ENCODE measurements at places on chromosomes 7 and 10. TPM values are rescaled to one million over a fixed set of nuclear protein-coding genes. Genes with fewer than 3 reads are reported as not detected.

PLXDC2 gene
- 6.1 TPM for total RNA-seq

ARHGEF35 gene
- not detected for total RNA-seq

DNAJC12 gene
- 2.3 TPM for total RNA-seq

ELFN1 gene
- 1.6 TPM for total RNA-seq

DKK1 gene
- total RNA-seq: 74.7 TPM

GRCh38 chr10:52318822-52319464 lies 4.9 kb downstream of the DKK1 start:
- peaks cover 6% of the 10 kb centered on the region for H3K36me3 ChIP-seq
- DNase-seq: peak; percentile 98
- peak overlapping the region; percentile 71 for H3K27ac ChIP-seq

- no peaks in the 10 kb centered on the region for H3K27me3 ChIP-seq
- H3K4me1 ChIP-seq: no peaks in the 10 kb centered on the region
- no peak overlapping the region for H3K4me3 ChIP-seq
- DNase-seq: no peak
These were observed 13.0 kb downstream of the SCART1 start for GRCh38 chr10:133466683-133467275.

DNA sequence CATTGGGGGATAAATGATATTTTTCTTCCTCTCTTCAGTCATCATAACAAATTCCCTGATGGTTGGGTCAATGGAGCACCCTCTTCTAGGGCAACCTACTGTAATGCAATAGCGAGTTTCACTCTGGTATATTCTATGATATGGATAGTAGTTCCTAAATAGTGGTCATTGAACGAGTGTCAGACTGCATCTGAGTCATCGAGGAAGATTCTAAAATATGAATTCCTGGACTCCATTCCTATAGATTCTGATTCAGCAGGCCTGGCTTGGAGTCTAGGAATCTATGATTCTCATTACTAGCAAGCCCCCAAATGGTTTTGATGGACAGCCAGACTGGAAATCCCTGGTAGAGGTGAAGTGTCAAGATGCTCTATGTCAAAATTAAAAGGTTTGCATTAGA lies 254.5 kb downstream of the BUB3 start:
- no peaks in the 10 kb centered on the region for H3K27me3 ChIP-seq
- no peaks in the 10 kb centered on the region for H3K4me1 ChIP-seq
- H3K27ac ChIP-seq: no peak overlapping the region
- no peak for DNase-seq
- no peak overlapping the region for H3K4me3 ChIP-seq

DNA sequence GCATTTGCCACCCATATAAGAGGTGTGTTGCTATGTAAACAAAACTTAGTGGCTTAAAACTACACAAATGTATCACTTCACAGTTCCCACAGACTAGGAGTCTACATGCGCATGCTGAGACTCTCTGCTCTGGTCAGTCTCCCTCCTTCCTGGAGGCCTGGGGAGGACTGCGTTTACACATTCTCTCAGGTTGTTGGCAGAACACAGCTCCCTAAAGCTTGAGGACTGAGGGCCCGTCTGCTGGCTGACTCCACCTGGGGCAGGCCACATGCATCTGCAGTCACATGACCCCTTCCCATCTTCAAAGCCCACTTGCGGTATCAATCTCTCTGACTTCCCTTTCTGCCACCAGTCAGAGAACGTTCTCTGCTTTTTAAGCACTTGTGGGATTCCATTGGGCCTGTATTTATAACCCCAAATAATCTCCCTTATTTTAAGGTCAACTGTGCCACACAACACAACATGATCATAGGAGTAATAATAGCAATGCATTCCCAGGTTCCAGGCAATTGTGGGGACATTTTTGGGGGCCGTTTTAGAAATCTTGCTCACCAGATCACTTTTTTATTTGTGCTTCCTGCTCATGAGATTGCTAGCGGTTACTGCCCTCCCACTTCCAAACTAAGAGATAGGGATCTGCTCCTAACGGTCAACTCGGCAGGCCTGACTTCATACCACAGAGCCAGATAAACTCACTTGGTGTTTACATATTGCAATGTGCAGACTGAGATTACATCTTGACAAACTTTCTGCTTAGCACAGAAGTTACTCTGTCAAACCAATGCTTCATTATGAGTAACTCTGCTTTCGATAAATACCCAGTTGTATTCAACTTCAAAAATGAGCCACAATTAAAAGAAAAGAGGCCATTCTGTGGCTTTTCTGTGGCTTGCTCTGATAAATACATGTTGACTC lies 96.3 kb downstream of the ALOX5 start:
- H3K27me3 ChIP-seq: no peaks in the 10 kb centered on the region
- H3K4me3 ChIP-seq: no peak overlapping the region
- peaks cover 2% of the 10 kb centered on the region for H3K4me1 ChIP-seq
- peak; percentile 87 for DNase-seq
- no peaks in the 10 kb centered on the region for H3K36me3 ChIP-seq

DNA sequence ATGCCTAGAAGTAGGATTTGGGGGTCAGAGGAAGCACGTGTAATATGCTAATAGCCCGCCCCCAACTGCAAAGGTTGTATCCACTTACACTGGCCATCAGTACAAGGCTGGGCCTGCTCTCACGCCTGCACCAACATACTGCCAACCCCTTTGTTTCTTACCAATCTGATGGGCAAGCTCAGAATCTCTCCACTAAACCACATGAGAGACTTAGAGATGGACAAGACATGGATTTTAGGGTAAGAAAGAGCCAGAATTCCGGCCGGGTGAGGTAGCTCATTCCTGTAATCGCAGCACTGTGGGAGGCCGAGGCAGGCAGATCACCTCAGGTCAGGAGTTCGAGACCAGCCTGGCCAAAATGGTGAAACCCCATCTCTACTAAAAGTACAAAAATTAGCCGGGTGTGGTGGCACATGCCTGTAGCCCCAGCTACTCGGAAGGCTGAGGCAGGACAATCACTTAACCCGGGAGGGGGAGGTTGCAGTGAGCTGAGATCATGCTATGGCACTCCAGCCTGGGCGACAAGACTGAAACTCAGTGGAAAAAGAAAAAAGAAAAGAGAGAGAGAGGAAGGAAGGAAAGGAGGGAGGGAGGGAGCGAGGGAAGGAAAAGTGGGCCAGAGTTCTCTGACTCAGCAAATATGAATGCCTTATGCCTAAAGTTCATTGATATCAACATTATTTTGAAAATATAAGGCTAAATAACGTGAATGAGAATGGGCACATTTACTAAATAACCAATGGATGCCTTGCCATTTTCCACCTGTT lies 162.2 kb downstream of the SLIT1 start:
- peaks cover 7% of the 10 kb centered on the region for H3K4me1 ChIP-seq
- no peaks in the 10 kb centered on the region for H3K36me3 ChIP-seq
- no peak for DNase-seq
- peaks cover 2% of the 10 kb centered on the region for H3K27me3 ChIP-seq
- H3K4me3 ChIP-seq: no peak overlapping the region

DNA sequence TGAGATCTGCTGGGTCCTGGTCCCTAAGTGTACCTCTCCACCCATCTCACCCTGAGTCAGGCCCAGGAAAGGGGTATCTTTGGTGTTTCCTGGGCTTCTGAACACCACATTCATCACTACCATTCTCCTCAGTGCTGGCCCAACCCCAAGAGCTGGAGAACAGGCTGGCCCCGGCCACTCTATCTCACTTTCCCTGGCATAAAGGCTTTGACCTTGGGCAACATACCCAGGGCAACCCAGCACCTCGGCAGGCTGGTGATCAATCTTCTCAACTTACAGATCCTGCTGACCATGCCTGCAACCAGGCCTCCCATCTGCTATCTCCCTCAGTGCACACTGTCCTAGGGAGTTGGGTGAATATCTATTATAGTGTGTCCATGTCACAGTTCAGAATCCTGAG lies 2.1 kb downstream of the VSIR start:
- H3K36me3 ChIP-seq: no peaks in the 10 kb centered on the region
- DNase-seq: no peak
- H3K4me1 ChIP-seq: peaks cover 50% of the 10 kb centered on the region
- H3K27me3 ChIP-seq: no peaks in the 10 kb centered on the region
- H3K27ac ChIP-seq: no peak overlapping the region

DNA sequence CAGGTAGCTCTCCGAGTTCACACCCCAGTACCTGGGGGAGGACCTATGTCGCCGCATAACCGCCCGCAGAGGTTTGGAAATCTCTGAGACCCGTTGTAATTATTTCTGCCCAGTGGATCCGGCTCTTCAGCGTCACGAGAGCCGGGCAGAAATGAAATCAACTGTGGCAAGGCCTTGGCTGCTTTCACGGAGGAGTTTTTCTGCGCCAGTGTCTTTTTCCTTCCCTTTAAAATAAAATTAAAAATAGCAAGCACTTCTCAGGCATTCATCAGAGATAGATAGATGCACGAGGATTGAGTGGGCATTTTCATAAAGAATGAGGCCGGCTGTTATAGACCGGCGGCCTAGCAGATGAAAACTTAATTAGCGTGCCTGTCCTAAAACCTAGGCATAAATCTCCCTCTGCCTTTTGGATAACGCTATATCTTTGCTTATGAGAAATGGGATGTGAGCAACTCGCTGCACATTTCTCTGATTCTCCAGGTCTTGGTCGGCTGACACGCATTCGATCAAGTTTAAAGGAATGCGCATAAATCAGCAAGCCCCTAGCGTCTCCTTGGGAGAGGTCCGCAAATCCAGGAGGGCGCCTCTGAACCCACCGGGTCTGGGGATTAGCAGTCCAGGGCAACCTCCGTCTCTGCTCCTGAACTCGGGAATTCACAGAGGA lies 6.4 kb downstream of the HOXA13 start:
- no peak overlapping the region for H3K4me3 ChIP-seq
- no peaks in the 10 kb centered on the region for H3K36me3 ChIP-seq
- peaks cover 88% of the 10 kb centered on the region for H3K27me3 ChIP-seq
- H3K4me1 ChIP-seq: no peaks in the 10 kb centered on the region

DNA sequence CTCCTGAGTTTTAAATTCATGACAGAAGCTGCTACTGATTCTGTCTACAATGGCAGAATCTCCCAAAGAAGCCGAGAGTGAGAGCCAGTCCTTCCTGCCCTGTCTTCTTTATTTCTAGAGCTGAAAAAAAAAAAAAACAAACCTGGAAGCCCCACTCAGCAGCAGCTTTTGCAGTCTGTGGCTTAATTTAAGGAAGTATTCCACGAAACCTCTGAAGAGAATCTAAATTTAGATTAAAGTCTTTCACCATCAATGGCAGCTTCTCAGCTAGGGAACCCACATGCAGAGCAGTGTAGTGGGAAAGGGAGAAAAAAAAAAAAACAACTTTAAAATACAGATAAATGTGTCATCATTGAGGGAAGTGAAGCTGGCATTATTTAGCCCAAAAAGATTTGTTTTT lies 23.4 kb downstream of the SMURF1 start:
- H3K27me3 ChIP-seq: no peaks in the 10 kb centered on the region
- peaks cover 3% of the 10 kb centered on the region for H3K36me3 ChIP-seq
- H3K4me3 ChIP-seq: no peak overlapping the region
- H3K4me1 ChIP-seq: peaks cover 14% of the 10 kb centered on the region

- no peak overlapping the region for H3K27ac ChIP-seq
- H3K36me3 ChIP-seq: no peaks in the 10 kb centered on the region
- no peak for DNase-seq
- H3K4me1 ChIP-seq: no peaks in the 10 kb centered on the region
- no peak overlapping the region for H3K4me3 ChIP-seq
These were observed 102.6 kb upstream of the NEBL start for GRCh38 chr10:20999699-21000098.
